ENCODE measurements at places on chromosomes 3 and 15.

- DNase-seq = no peak
These were observed 25.3 kb downstream of the TRANK1 start for GRCh38 chr3:36919439-36920160.

GRCh38 chr3:128681369-128681829 lies 30.8 kb upstream of the RPN1 start:
- peak; percentile 29 for DNase-seq

DNA sequence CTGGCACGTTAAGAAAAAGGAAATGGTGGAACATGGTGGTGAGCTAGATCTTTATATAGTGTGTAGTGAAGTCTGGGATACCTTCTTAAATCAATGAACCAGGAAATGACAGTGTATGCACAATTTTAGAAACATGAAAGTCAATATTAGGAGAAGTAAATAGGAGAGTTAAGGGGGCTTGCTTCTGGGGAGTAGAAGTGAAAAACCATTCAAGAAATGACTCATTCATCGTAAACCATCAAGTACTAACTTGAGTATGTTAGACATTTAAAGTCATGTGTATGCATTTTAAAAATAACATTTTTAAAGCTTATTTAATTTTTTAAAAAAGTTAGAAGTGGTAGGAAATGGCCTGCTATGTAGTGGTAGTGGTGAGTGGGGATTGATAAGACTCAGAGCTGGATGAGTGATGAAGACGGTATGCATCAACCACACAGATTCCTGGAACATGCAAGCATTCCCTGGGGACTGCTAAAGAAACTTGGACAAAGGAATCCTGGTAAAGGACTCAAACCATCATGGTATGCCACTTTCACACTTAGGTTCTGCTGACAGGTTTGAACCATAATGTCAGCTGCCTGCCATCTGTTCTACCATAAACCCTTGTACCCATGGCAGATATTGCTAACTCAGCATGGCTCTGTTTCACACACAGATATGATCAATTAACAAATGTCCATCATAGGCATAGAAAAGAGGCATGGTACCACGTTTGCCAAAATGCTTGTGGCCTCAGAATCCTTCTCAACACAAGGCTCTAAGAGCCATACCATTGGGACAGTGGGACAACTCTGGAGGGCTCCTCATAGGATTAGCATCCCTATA lies 28.9 kb upstream of the MITF start:
- no peak for DNase-seq

DNA sequence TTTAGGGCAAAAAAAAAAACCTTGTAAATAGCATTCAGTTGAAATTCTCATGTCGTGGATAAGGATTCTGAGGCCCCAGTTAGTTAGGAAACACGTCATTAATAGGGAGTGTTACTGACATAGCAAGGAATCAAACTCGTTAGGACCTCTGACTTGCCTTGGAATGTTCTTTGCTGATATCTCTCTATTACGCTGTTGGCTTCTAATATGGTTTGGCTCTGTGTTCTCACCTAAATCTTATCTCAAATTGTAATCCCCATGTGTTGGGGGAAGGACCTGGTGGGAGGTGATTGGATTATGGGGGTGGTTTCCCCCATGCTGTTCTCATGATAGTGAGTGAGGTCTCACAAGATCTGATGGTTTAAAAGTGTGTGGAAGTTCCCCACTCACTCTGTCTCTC lies 40.3 kb downstream of the CHL1 start:
- no peak for DNase-seq

- peak; percentile 95 for DNase-seq
These were observed 85.2 kb downstream of the KBTBD8 start for GRCh38 chr3:67083277-67083676.

- no peak for DNase-seq
These were observed 80.2 kb downstream of the RAB11A start for GRCh38 chr15:65949491-65949890.

DNA sequence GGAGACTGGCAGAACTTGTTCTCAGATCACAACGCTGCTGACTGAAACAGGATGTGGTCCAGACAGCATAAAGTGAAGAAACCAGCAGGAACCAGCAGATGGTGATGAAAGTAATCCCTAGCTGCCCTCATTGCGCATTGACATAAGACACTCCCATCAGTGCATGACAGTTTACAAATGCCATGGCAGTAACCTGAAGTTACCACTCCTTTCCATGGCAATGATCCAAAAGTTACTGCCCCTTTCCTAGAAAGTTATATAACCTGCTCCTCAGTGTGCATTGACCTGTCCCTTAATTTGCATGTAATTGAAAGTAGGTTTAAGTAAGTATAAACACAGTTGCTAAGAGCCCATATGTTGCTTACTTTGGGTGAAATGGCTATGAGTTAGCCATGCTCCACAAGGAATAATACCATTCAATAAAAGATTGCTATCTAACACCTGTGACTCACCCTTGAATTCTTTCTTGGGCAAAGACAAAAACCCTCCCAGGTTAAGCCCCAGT lies 149.1 kb upstream of the CD96 start:
- DNase-seq = no peak

GRCh38 chr3:54165865-54166264 lies 43.5 kb downstream of the CACNA2D3 start:
- DNase-seq = no peak

- no peak for DNase-seq
These were observed 1.9 kb downstream of the PLOD2 start for GRCh38 chr3:146159037-146159436.

DNA sequence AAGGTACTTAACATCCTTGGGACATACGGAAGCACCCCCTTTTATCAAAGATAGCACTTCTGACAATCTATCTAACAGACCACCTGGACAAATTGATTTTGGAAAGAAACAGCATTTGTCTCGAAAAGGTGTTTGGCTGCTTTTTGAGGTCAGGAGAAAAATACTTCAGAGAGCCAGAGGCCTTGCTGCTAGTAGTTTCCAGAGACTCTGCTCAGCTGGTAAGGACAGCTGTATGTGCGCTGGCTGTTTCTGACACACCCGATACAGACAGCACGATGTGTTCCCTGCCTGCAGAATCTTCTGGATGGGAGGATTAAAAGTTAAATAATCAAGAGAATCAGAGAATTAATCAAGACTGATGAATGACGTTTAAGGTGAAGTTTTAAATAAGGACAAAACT lies 15.6 kb upstream of the GYG1 start:
- no peak for DNase-seq

DNA sequence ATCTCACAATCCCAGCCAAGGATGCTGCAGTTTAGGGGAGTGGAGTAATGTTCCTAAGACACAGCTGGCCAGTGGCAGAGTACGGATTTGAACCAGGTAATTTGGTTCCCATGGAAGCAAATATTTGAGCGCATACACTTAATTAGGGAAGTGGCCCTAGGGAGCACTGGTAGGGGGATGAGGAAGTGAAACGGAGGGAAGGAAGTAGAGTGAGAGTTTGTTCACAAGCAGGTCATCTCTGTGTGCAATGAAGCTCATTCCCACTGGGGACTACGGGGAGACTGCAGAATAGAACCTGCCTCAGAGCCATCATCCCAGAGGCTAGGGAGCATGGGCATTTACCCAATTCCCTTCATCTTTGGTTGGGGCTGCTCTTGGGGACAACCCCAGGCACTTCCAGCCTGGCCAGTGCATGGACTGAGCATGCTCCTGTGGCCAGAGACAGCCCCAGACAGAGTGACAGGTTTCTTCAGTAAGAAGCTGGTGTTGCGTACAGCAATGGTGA lies 317.2 kb upstream of the PROK2 start:
- DNase-seq = no peak

- DNase-seq = no peak
These were observed 110.8 kb downstream of the VGLL4 start for GRCh38 chr3:11532931-11533391.

DNA sequence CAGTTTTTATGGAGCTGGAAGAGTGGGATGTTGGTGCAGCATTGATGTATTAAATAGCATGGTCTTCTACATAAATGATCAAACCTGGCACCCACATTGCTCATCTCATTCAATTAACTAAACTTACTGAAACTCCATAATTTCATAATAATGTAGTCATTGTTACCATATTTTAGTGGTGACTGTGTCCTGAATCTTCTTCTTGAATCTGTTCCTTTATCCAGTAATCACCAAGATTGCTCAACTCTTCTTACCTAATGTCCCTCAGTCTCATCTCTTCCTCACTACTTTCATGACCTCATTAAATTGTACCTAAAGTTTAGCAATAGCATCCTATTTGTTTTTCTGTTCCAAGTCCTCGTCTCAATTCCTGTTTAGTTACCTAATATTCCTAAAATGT lies 69.8 kb downstream of the FGF7 start:
- peak; percentile 33 for DNase-seq

DNA sequence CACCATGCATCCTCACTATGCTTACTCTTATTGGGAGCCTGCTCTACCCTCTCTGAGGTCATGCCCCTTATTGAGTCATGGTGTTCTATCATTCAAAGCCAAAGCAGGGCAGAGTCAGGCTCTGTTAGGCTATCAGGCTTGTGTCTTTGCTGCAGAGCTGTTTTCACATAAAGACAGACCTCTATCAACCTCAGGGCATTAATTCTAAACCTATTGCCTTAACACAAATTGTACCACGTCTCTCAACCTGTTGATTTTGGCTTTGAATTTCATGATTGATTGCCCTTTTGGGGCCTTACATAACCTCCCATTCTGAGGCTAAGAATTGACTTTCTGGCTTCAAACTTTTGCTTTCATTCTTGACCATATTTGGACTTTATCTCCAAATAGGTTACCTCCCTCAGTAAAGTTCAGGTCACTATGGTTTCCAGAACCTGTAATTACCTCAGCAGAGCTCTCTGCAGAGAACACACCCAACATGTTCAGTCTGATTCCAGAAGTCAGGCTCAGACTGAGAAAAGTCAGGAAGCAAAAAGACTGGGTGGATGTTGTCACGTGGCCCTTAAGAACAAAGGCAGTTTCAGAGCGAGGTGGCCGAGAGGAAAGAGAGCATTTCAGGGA lies 221.4 kb upstream of the NANOGP8 start:
- peak; percentile 52 for DNase-seq

- DNase-seq = no peak
These were observed 28.0 kb upstream of the ARNT2 start for GRCh38 chr15:80375968-80376891.

GRCh38 chr3:124137216-124137615 lies 145.3 kb upstream of the ROPN1 start:
- DNase-seq = no peak

- DNase-seq = no peak
These were observed 57.2 kb upstream of the TOPAZ1 start for GRCh38 chr3:44184319-44184953.

- no peak for DNase-seq
These were observed 70.1 kb upstream of the CCK start for GRCh38 chr3:42336103-42336502.

- no peak for DNase-seq
These were observed 35.9 kb upstream of the BNC1 start for GRCh38 chr15:83320404-83320803.

DNA sequence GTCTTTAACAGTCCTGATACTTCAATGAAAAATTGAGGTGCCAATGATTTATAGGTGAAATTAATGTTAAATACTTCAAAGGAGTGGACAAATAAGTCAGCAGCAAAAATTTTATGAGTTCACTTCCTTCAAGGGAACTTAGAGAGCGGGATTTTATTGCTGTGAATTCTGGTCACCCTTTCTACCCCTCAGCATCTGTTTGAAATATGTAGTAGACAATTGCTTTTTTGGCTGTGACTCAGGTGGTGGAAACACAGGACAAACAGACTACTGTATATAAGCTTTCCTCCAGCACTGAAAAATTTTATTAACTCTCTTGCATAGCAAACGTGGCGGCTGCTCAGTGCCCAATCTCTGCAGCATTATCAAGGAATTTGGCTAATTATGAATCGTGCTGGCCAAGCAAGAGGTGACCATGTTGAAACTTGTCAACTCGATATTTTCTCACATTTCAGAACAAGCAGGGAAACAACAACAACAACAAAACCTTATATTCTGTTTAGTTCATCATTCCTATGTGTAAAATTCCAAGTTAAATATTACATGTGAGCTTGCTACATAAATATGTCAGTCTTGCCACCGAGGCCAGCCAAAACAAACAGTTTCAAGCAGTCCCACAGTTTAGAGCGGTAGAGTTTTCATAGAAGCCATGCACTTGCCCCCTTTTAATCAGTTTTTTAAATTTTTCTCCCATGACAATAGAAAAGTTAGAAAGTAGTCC lies 420.2 kb downstream of the FOXP1 start:
- no peak for DNase-seq

GRCh38 chr3:190424478-190425439 lies 24.9 kb downstream of the TMEM207 start:
- peak; percentile 84 for DNase-seq

- peak; percentile 87 for DNase-seq
These were observed at the start of gene ALG3 for GRCh38 chr3:184248454-184249411. Gene ALG3 (minus strand): TSS chr3:184248962. CDS start chr3:184248940, 22 bp downstream.

GRCh38 chr3:82294609-82295008 lies 533.2 kb upstream of the GBE1 start:
- DNase-seq = no peak

DNA sequence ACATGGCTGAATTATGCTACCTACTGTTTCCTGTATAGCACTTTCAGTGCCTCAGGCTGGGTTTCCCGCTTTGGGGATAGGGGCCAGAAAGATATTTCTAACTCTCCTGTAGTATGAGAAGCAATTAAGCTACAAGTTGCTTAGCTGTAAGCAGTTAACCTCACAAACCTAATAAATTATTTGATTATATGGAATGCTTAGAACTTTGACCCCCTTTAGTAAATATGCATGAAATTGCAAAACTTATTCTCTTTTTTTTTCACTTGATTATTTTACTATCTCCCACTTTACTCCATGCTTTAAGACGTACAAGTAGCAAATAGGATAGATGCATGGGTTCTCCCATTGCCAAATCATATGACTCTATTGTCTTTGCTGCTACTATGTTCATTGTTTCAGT lies 27.5 kb upstream of the CHMP2B start:
- no peak for DNase-seq

- no peak for DNase-seq
These were observed 66.3 kb downstream of the B3GNT5 start for GRCh38 chr3:183319371-183319770.

DNA sequence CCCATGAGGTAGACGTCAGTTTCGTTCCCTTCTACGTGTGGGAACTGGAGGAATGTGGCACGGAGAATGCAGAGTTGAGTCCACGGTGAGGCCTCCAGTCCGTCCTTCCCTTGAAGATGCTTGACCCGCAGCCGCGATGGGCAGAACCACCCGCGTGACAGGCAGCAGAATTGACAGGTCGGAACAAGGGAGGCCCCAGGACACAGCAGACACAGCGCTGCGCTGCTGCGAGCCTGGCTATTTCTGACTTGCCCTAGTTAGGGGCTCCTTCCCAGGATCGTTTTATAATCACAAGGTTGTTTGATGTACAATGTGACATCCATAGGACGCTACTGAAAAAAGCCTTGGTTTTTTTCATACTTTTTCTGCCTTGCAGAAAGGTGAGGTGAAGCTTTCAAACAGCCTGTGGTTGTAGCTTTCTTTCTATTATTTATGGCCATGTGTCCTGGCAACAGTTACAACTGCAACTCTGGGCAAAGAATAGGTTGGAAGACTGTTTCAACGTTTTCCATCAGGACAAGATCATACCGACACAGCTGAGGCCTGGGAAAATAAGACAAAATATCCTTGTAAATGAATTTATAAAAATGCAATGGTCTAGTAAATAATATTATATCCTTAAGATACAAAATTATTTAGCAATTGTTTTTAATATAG lies 9.6 kb upstream of the TMEM41A start:
- DNase-seq = no peak

GRCh38 chr3:141802316-141803077 lies 39.3 kb downstream of the GRK7 start:
- no peak for DNase-seq
